ENCODE measurements at places on chromosomes 2 and 18. TPM values are rescaled to one million over a fixed set of nuclear protein-coding genes. Genes with fewer than 3 reads are reported as not detected.

The FOXI3 gene
- not detected for total RNA-seq

The TEX44 gene
- not detected for total RNA-seq

The FBXO36 gene
- total RNA-seq = 0.29 TPM

The TMEM150A gene
- total RNA-seq = 15.5 TPM

The NIFK gene
- total RNA-seq = 136 TPM

The TSPYL6 gene
- total RNA-seq = 8.8 TPM

DNA sequence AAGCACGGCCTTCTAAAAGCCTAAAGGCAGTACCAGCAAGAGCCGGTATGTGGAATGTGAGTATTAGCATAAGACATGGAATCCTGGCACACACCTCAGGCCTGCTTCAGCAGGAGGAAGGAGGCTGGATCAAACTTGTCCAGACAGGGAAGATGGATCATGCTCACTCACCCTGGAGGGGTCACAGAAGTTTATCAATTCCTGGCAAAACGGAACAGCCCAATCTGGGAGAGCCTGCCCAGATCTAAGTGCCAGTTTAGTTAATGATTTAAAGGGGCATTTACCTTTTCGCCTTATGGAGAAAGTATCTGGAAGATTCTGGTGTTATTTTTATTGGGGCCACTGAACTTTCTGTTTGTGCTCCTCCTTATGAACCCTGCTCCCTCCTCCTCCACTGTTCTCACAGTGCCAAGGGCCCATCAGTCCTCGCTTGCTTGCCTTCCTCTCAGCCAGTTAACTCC lies 58.3 kb upstream of the NFE2L2 start:
- H3K27me3 ChIP-seq = no peaks in the 10 kb centered on the region
- peaks cover 3% of the 10 kb centered on the region for H3K4me1 ChIP-seq
- H3K27ac ChIP-seq = no peak overlapping the region
- no peaks in the 10 kb centered on the region for H3K36me3 ChIP-seq

- H3K27me3 ChIP-seq = no peaks in the 10 kb centered on the region
- no peak overlapping the region for H3K4me3 ChIP-seq
- peak overlapping the region; percentile 10 for H3K27ac ChIP-seq
- peaks cover 42% of the 10 kb centered on the region for H3K4me1 ChIP-seq
- DNase-seq = no peak
These were observed 29.4 kb downstream of the ZFP36L2 start for GRCh38 chr2:43196768-43197587.

DNA sequence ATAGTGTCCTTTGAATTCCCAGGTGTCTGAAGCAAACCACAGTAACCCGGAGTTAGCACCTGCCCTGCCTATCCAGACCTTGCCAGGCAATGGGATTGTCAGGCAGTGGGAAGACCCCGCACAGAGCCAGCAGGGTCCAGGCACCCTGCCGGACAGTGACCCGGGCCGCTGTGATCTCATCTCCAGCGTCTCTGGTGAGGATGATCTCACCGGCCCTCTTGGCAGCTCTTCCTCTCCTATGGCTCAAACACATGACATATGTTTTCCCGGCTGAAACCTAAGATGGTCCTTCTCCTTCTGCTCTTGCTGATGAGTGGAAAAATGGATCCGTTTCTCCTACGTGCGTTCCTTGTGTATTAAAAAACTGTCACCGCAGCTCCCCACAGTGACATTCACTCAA lies 75.1 kb downstream of the ACOXL start:
- no peak overlapping the region for H3K4me3 ChIP-seq
- no peak overlapping the region for H3K27ac ChIP-seq
- H3K27me3 ChIP-seq = peaks cover 10% of the 10 kb centered on the region
- H3K4me1 ChIP-seq = no peaks in the 10 kb centered on the region
- no peaks in the 10 kb centered on the region for H3K36me3 ChIP-seq

DNA sequence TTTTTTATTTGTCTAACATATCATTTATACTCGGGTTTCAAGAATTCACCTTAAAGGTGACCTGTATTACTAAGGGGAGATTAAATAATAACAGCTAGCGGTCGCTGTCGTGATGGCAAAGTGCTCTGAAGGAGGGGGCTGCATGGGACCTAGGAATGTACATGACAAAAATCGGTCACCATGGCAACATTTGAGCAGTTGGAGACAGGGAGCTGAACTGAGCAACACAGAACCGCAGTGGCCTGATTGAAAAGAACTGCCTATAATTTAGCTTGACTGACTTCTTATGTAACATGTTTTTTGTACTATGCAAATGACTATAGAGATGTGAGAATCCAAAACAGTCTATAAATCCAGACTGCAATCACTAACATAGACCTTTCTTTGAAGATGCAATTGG lies 34.3 kb upstream of the EPHA4 start:
- H3K36me3 ChIP-seq = no peaks in the 10 kb centered on the region
- no peak for DNase-seq
- H3K4me3 ChIP-seq = no peak overlapping the region
- no peaks in the 10 kb centered on the region for H3K27me3 ChIP-seq
- no peak overlapping the region for H3K27ac ChIP-seq

DNA sequence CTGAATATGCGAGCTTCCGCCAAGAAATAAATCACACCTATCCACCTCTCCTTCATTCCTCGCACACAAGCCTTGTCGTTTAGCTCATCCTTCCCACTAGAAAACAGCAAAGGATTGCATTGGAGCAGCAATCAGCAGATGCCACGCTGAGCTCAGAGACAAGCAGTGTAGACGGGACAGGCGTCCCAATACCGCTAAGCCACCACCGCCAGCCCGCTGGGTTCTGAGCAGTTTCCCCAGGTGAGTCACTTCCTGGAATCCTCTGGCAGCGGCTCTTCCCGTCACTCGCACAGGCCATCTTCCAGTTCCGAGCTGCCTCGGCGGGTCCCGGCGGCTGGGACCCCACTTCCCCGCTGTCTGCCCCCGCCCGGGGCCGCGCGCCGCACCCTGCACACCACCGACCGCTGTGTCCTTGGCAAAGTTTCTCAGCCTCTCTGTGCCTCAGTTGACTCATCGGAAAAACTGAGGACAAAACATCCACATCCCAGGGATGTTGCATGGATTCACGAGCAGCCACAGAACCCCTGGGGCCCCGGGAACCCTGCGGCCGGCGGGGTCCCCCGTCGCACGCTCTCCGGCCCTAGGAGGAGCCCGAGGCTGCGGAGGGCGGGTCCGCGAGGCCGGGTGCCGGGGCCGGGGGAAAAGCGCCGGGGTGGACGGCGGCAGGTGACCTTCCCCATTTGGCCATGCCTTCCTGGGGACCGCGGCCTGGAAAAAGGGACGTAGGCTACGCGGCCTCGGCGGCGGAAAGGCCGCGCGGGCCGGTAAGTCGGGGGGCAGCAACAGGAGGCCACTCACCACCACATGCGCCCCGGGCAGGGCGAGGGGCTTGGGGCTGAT lies 573 bp downstream of the KDSR start:
- DNase-seq = peak; percentile 55
- peaks cover 10% of the 10 kb centered on the region for H3K36me3 ChIP-seq
- peaks cover 6% of the 10 kb centered on the region for H3K4me1 ChIP-seq
- H3K27ac ChIP-seq = peak overlapping the region; percentile 87
- peak overlapping the region; percentile 79 for H3K4me3 ChIP-seq

- H3K36me3 ChIP-seq = no peaks in the 10 kb centered on the region
- H3K4me3 ChIP-seq = no peak overlapping the region
- H3K27ac ChIP-seq = no peak overlapping the region
- H3K27me3 ChIP-seq = no peaks in the 10 kb centered on the region
- H3K4me1 ChIP-seq = no peaks in the 10 kb centered on the region
- DNase-seq = no peak
These were observed 69.8 kb downstream of the CERS6 start for GRCh38 chr2:168525716-168526446.
